ENCODE measurements at places on chromosomes 2 and 18.

- no peak for DNase-seq
Measured at GRCh38 chr2:209687323-209687969, 84.2 kb upstream of the UNC80 start.

GRCh38 chr2:120606931-120607330 is 128.7 kb upstream of the GLI2 start:
- no peak for DNase-seq

- no peak for DNase-seq
Measured at GRCh38 chr2:46732127-46732526, 183.5 kb downstream of the MCFD2 start.

GRCh38 chr2:207983641-207984042 is 41.7 kb downstream of the PLEKHM3 start:
- no peak for DNase-seq

DNA sequence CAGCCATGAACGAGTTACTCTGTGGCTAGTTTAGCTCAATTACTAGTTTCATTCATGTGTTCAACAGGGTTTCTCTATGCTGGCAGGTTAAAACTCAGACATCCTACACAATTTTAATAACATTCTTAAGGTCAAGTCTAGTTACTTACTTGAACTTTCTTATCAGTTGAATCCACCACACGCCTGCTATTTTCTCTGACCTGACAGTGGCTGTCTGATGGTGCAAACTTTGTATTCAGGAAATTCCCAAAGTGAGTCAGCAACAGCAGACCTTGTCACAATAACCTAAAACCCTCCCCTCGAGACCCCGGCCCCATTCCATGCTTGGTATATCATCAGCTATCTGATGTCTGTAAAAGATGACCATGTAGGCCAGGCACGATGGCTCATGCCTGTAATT is 20.8 kb upstream of the CIDEA start:
- DNase-seq = no peak

DNA sequence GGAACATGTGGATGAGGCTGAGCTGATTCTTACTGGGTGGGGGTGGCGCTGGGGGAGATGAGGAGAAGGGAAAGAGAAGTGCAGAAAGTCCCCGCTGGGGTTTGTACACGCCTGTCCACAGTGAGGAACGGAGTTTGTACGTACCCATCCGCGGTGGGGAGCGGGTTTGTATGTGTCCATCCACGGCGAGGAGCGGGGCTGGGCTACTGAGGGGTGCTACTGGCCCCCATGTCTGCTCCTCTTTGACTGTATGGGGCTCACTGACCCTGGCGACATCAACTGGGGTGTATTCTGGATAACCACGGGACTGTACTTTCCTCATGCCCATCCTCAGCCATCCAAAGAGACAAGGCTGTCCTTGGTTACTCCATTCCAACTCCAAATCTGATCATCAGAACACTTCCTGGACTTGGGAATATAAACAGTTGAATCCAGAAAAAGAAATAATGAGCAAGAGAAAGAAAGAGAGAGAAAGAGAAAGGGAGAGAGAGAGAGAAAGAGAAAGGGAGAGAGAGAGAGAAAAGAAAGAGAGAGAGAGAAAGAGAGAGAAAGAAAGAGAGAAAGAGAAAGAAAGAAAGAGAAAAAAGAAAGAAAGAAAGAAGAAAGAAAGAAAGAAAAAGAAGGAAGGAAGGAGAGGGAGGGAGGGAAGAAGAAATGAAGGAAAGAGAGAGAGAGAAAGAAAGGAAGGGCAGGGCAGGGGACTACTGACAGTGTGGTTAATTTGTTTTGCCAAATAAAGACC is 21.0 kb downstream of the MAL start:
- no peak for DNase-seq

GRCh38 chr18:10100941-10101701 is 187.3 kb downstream of the VAPA start:
- no peak for DNase-seq

GRCh38 chr2:8547284-8548064 is 134.4 kb upstream of the ID2 start:
- no peak for DNase-seq

DNA sequence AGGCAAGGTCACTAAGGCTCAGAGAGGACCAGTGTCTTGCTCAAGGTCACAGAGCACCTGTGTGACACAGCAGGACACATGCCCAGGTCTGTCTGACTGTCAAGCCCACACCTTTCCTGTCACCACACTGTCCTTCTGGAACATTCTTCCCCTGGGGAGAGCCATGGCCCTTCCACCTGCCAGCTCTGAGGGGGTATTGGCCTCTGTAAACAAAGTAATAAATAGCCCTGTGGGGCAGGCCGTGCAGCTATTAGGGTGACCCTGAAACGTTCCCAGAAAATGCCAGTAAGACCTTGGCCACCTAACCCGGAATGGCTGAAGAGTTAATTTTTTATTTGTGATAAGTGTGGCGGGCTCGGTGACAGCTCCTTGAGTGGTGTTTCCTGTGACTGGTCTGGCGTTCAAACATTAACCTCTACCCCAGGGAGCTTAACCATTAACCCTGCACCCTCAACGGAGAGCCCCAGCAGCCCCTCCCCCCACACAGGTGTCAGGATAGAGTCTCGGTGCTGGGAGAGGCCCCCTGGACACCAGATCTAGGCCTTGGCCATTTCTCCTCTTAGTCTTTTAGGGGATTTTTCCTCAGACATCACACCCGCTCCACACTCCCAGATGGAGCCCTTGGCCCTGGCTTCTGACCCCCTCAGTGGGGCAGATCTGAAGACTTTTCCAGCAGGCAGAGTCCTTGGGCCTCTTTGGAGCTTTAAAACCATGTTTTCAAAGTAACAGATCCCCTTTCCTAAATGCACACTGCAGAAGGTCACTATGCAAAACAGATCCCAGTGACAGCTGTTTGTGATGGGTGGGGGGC is 36.6 kb downstream of the SCTR start:
- no peak for DNase-seq

DNA sequence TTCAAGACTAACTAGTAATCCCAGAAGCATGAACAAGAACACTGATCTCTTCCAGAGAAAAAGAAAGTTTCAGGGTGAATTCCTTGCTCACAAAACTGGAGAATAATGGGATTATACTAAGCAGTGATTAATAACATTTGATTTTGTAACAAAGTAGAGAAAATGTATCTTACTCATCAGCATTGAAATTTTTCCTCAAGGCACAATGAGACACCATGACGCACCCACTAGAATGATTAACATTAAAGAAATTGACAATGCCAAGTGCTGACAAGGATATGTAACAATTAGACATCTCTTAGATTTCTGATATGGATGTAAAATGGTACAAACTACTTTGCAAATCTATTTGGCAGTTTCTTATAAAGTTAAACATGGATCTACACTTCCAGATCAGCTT is 101.1 kb upstream of the EPHA4 start:
- DNase-seq = no peak

- DNase-seq = no peak
Measured at GRCh38 chr2:151840216-151841046, 12.2 kb upstream of the ARL5A start.

GRCh38 chr18:3323900-3324299 is 62.0 kb downstream of the MYL12B start:
- no peak for DNase-seq

GRCh38 chr2:40287195-40287594 is 164.7 kb downstream of the SLC8A1 start:
- DNase-seq = no peak

- DNase-seq = no peak
Measured at GRCh38 chr2:151853070-151853758, 25.0 kb upstream of the ARL5A start.

DNA sequence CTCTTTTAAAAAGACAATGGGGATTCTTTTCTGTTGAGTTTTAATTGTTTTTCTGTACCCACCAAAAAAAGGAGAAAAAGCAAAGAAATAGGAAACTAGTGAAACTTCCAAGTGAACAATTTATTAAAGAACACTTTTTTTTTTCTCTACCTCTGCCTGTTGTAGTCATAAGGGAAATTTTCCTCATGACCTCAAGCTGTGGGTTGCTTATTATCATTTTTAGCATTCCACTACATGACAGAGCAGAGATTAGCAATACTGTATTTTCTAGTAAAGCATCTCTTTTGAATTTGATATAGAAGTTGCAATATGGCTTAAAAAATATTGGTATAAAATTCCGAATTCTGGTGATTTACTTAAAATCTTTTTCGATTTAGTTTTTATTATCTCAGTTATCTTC is 87.9 kb upstream of the LRRTM1 start:
- DNase-seq = no peak

DNA sequence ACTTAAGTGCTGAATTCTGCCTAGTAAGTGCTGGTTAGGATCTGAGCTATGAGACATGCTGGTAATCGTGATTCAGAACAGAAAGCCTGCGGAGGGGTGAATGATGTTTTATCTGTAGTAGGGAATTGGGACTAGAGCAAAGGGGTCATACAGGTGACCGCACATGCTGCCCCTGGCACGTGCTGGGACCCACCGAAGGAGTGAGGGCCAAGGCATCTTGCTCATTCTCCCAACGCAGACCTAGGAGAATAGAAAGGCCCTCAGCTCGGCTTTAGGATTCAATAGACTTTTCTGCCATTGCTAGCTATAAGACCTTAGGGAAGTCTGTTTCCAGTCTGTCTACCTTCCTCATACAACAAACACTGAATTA is 8.8 kb upstream of the SMAD7 start:
- DNase-seq = no peak

All from T-helper 9 cell (primary cell).